ENCODE measurements at places on chromosomes 11 and 22.

- DNase-seq, result no peak
Measured at GRCh38 chr11:119306373-119306890, 10.5 kb downstream of the MCAM start.

- DNase-seq, result no peak
Measured at GRCh38 chr22:39155421-39155820, 2.9 kb upstream of the CBX7 start.

- DNase-seq, result no peak
Measured at GRCh38 chr11:34316347-34317035, 41.3 kb downstream of the ABTB2 start.

DNA sequence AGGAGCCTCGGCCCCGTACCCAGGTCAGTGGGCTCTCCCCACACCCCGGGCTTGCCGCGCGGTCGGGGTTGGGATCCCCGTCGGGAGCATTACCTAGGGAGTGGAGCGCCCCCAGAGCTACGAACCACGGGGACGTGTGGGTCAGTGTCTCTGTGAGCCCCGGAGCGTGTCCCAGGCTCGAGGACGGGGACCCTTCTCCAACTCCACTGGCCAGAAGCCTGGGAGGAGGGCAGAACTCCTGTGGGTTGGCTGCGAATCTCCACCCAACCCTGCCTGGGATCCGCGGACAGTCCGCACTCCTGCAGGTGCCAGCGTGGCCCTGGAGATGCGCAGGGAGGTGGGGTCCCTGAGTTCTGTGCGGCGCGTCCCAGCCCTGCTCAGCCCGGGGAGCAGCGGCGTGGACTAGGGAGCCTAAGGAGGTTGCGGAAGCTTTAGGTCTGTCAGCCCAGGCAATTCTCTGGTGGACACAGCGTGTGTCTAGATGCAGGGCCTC is 346 bp downstream of the PPFIBP2 start:
- DNase-seq, result no peak

- no peak for DNase-seq
Measured at GRCh38 chr22:37659066-37659896, 758 bp downstream of the PDXP start.

DNA sequence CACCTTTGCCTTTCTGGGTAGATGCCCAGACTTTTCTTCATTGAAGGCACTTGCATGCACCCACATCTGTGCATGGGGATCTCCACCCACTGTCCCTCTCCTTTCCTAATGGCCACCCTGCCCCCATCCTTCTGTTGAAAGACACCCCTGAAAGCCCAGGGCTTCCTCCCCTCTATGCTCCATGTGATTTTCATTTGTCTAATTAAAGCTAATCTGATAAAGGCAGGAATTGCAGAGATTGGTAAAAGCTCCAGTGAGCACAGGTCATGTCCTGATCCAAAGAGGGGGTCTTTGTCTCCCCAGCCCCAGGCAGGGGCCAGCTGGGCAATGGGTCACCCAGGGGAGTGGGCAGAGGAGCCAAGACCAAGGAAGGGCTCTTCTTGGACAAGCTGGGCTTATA is 107.6 kb upstream of the CD82 start:
- DNase-seq, result no peak

DNA sequence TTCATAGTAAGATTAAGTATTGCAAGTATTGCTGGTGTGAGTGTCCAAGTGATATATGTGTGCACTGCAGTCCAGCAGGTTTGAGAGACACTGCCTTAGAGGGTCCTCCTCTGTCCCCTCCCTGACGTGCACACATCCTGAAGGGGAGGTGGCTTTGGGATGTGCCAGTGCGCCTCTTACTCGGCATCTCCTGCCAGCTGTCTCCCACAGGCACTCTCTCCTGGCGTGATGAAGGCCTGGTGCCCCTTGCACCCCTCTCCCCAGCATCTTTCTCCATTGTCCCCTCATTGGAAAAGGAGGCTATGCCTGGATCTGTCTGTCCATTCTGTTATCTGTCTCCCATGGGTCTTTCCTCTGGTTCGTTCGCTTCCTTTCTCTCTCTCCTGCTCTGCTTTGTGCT is 24.2 kb downstream of the GTPBP1 start:
- no peak for DNase-seq

DNA sequence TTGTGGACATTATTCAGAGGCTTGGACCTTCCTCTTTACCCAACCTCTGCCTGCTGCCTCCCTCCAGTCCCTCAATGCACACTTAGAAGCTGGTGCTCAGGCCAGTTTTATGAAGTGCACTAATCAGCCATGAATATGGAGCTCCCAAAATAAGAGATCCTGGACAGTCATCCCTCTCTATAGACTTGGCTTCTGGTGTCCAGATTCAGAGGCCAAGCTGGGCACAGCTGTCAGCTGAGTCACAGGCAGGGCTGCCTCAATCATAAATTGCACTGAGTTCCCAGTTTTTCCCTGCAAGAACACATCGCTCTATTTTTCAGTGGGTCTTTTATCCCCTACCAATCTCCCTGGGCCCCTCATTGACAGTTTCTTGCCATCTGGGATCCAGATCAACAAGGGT is 161.7 kb upstream of the CADM1 start:
- no peak for DNase-seq

- no peak for DNase-seq
Measured at GRCh38 chr22:30424534-30425326, 838 bp upstream of the MTFP1 start.
